Retina (tissue), 1 donor: ENCODE measurements at places on chromosomes 16 and 17.
A peak's percentile ranks its signal among the peaks of the same experiment; 100 is the strongest.

GRCh38 chr17:72588561-72588960 lies 467.7 kb downstream of the SOX9 start:
- no peak for DNase-seq

- no peak for DNase-seq
These were observed 20.2 kb upstream of the FMNL1 start for GRCh38 chr17:45201457-45201856.

GRCh38 chr17:71681427-71682173 lies 439.2 kb upstream of the SOX9 start:
- DNase-seq = no peak

- no peak for DNase-seq
These were observed 30.0 kb downstream of the B9D1 start for GRCh38 chr17:19332371-19333131.

GRCh38 chr17:76500074-76500746 lies 1.0 kb downstream of the RHBDF2 start:
- no peak for DNase-seq

DNA sequence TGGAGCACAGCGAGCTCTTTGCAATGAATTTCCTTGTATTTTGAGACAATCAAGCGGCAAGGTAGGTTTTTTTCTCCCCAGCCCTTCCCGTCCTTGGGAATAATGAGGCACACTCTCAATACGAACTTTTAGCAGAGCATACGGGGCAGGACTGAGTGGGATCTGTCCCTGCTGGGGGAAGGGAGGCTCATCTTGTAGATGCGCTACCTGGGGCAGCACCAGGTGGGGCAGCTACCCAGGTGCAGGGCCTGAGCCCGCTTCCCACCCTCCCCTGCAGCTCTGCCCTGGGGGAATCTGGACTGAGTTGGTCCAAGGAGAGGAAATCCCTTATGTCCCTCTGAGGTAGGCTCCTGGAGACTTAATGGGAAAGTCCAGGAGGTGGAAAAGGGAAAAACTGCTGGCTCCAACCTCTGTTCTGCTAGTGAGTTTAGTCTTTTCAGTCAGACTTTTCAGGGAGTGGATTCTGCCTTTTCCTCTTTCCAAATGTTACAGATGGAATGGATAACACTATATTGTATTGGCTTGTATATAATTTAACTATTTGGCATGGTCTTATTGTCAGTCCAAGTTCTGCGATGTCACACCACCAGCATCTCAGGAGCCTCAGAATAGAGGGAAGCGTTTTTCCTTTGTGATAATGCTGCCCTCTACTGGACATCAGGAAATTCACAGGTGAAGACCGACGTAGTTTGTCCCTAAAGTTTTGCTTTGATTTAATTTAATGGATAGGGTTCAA lies 9.6 kb upstream of the CES1 start:
- DNase-seq = peak; percentile 61

GRCh38 chr17:2902546-2902945 lies 106.3 kb downstream of the RAP1GAP2 start:
- no peak for DNase-seq

DNA sequence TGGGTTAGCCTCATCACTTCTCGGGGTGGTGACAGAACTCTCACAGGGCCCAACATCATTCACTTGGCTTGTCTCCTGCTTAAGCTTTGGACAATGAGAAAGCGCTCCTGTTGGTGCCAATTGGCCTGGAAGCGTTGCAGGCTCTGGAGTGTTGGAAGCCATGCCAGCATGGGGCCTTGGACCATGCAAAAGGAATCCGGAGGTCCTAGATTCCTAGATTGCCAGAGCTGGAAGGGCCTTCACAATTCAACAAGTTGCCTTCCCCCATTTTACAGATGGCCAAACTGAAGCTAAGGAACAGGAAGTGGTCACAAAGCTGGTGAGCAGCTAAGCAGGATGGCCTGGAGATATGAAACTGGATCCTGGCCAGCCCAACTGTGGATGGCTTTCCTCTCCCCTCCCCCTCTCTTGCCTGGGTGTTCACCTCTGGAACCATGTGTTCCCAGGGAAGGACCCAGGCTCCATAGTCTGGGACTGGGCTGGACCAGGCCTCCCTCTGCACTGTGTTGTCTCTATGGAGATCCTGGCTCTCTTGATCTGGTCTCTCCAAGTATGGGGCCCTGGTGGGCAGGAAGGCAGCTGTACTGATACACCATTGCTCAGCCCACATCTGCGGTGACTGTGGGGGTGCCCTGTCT lies 6.0 kb upstream of the IGFBP4 start:
- DNase-seq = no peak

- DNase-seq = no peak
These were observed 6.4 kb downstream of the CD300LB start for GRCh38 chr17:74524653-74525464.

DNA sequence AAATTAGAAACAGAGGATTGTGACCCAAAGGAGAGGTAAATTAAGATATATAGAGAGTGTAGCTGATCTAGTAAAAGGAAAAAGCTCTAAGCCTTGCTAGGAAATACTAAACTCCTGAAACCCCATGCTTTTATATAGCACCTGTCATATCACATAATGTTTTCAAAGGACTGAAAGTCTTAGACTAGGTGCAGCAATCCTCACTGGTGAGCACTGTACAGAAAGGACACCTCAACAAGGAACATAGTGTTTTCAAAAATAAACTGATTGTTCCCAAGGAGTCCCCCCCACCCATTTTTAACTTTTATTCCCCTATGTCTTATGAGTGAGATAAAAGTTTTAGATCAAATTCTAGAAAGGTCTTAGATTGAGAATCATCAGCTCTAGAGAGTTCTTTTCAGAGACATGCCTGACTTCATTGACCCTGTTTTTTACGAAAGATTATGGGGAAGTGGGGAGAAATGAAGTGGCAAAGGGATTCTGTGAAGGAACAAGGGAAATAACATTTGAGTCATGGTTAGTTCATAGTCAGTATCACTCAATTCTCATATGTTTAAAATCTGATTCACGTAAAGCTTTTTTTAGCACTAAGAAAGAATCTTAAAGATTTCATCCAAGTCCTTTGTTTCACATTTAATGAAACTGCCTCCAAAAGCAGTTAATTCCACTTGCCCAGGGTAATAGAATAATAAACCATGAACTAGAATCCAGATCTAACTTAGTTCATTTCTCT lies 166.4 kb downstream of the CYB561 start:
- DNase-seq = no peak

DNA sequence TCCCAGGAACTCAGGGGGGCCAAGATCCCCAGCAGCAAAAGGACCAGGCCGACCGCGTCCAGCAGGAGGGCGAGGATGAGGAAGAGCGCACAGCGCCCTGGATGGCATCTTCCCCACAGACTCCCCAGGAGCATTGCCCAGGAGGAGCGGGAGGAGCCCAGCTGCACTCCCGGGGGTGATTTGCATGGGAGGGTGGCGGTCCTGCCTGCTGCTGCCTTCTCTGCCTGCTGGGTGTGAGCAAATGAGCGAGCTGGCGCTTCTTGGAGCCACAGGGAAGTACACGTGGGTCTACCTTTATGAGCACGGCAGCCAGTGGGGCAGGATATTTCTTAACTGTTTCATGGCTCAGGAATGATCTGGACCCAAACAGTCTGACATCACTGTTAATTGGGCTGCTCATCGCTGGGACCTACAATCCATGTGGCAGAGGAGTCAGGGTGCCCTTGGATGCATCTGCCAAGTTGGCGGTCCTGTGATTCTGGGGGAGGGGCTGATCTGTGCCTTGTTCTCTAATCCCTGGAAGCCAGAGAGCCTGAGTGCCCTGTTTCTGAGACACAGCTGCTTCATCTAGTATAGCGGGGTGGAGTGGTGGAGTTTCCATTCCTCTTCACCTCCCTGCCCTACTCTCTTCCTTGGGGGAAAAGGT lies at the start of gene TMEM238L:
TMEM238L (minus strand) TSS at position 270 of the 646 bp plus-strand sequence; CDS start at position 134, 136 bp downstream.
- DNase-seq = no peak

GRCh38 chr16:23579371-23579770 lies 16.7 kb downstream of the NDUFAB1 start:
- DNase-seq = no peak

GRCh38 chr16:35306915-35307314 lies 1847.5 kb downstream of the TP53TG3F start:
- DNase-seq = no peak
